ENCODE measurements at places on chromosomes 7 and 10. TPM values are rescaled to one million over a fixed set of nuclear protein-coding genes. Genes with fewer than 3 reads are reported as not detected.

- no peak for DNase-seq
Observed at GRCh38 chr10:121618906-121619305, 20.7 kb upstream of the FGFR2 start.

DNA sequence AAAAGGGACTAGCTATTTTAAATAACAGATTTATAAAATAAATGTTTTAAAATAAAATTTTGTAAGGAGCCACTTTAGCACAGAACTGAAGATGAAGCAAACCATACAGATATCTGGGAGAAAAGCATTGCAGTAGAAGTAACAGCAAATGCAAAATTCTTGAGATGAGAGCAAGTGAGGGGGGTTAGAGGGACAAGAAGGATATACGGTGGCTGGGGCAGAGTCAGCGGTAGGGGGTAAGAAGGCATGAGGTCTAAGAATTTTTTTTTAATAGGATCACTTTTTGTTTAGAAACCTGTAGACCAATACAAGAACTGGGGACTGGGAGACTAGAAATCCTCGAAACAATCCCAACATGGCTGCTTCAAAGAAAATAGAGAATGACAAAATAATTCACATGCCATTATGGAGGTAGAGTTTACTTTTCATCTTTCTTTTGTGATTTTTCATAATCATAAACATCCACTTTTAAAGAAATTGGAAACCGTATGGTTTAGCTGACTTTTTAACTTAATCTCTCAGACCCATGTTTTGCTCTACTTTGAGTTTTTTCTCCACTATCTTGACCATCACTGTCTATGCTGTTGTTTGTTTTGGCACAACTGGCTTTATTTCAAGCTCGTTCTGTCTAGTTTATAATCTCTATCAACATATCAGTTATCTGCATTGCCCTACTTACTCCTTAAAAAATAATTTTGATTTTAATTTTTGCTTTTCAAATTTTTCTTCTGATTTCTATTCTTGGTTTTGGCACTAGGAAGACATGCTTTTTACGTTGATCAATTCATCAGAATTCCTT lies 73.5 kb downstream of the KMT2C start:
- DNase-seq: no peak

DNA sequence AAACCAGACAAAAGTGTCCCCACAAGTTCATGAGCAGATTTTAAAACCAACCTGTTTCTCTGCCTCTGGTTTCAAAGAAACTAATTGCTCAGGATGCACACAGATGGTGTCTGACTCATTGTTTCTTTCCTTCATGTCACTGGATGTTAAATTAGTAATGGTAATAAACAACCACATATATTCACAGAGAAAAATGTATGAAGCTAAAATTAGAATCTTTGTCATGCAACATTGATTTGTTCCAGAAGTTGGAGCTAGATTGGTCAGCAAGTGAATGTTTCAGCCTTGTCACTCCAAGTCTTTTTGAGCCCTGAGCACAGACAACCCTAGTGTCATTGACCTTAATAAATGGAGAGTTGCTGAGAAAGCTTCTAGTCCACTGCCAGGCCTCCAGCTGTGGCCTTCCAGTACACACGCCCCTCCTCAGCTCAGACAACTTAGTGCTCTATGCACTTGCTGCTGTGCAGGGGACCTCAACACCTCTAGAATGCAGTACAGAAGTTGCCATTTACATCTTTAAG lies 175.9 kb downstream of the CCDC71L start:
- no peak for DNase-seq

The SCRN1 gene
- polyA plus RNA-seq: 69.5 TPM

GRCh38 chr7:113161050-113161449 lies 42.7 kb upstream of the SMIM30 start:
- DNase-seq: no peak

DNA sequence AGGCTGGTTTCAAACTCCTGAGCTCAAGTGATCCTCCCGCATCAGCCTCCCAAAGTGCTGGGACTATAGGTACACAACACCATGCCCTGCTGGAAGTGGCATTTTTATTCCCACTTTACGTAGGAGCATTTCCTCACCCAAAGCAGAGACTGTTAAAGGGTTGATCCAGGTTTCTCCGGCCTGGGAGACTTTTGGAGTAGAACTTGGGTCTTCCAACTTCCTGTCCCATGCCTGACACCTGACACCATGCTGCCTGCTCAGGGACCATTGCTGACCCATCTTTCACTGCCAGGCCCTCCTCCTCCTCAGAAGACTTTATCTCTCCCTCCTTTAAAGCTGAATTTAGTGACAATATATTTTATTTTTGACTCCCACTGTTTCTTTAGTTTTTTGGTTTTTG lies 302.0 kb upstream of the LYZL1 start:
- no peak for DNase-seq
